HepG2 (cell line): ENCODE measurements at places on chromosomes 2 and 18. TPM values are rescaled to one million over a fixed set of nuclear protein-coding genes. Genes with fewer than 3 reads are reported as not detected.

FBXO48 gene
- total RNA-seq = 0.42 and 0.59 TPM in 2 replicates

ILKAP gene
- 28.8 and 33.1 TPM in 2 replicates for total RNA-seq

CNGA3 gene
- not detected in 2 replicates for total RNA-seq

MYO7B gene
- not detected in 2 replicates for total RNA-seq

PLB1 gene
- 0.17 and 0.20 TPM in 2 replicates for total RNA-seq

ADAM23 gene
- 0.04 TPM in 1 of 2 replicates, not detected in the other for total RNA-seq

NAT8 gene
- total RNA-seq = 1.8 and 1.9 TPM in 2 replicates

SF3B6 gene
- total RNA-seq = 182 and 254 TPM in 2 replicates

SMAD2 gene
- total RNA-seq = 96.2 and 132 TPM in 2 replicates

IL36G gene
- not detected in 2 replicates for total RNA-seq

BMP10 gene
- total RNA-seq = not detected in 2 replicates

GRCh38 chr2:218331745-218332144 lies 24.9 kb upstream of the CATIP start:
- DNase-seq = no peak
- H3K36me3 ChIP-seq = 0 out of 2 replicates have a peak, but pooled peaks cover 1% of the 10 kb centered on the region
- H3K27ac ChIP-seq = no peak overlapping the region
- no peaks in the 10 kb centered on the region for H3K27me3 ChIP-seq
- H3K4me3 ChIP-seq = no peak overlapping the region

GRCh38 chr2:231709981-231710798 lies 1.9 kb downstream of the PTMA start:
- H3K27me3 ChIP-seq = no peaks in the 10 kb centered on the region
- H3K4me1 ChIP-seq = peaks cover 53% of the 10 kb centered on the region
- peak; percentile 78 for DNase-seq
- peak overlapping the region; percentile 93 for H3K4me3 ChIP-seq

- H3K27ac ChIP-seq = no peak within 1 kb of the TSS
- DNase-seq = peak; percentile 45
- H3K4me1 ChIP-seq = peaks cover 38% of the 10 kb centered on the region
These were observed at the start of gene ANTXR1 for GRCh38 chr2:69013142-69013839. ANTXR1 (plus strand) TSS chr2:69013179; CDS start chr2:69013500, 321 bp downstream.

GRCh38 chr2:226137201-226137811 lies 662.3 kb downstream of the IRS1 start:
- peaks cover 57% of the 10 kb centered on the region for H3K4me1 ChIP-seq
- peak overlapping the region; percentile 12 for H3K27ac ChIP-seq
- H3K4me3 ChIP-seq = no peak overlapping the region
- H3K27me3 ChIP-seq = no peaks in the 10 kb centered on the region

DNA sequence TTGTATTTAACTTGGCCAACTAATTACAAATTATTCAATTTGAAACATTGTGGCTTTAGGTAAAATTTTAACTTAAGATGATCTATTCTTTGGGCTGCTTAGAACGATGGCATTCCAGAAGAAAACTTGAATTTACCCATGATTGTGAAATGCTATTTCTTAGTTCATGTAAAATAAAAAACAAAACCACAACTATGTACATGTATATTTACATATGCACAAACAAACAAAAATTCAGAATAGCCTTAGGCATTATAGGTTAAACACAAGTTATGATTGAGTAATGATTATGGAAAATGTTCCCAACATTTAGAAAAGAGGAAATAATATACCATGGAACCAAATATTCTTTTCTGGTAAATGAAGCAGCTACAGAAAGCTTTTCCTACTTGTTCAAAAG lies 3.5 kb upstream of the SMCHD1 start:
- no peak overlapping the region for H3K4me3 ChIP-seq
- H3K4me1 ChIP-seq = peaks cover 12% of the 10 kb centered on the region
- no peak for DNase-seq
- H3K27ac ChIP-seq = no peak overlapping the region

DNA sequence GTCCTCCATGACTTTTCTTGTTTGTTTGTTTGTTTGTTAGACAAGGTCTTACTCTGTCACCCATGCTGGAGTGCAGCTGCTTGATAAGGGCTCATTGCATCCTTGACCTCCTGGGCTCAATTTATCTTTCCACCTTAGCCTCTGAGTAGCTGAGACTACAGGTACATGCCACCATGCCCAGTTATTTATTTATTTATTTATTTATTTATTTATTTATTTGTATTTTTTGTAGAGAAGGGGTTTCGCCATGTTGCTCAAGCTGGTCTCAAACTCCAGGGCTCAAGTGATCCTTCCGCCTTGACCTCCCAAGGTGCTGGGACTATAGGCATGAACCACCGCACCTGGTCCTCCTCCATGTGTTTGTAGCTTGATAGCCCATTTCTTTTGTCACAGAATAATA lies 37.9 kb downstream of the NBEAL1 start:
- H3K4me3 ChIP-seq = no peak overlapping the region
- no peaks in the 10 kb centered on the region for H3K4me1 ChIP-seq
- no peaks in the 10 kb centered on the region for H3K27me3 ChIP-seq

GRCh38 chr2:232592772-232593395 lies 40.5 kb upstream of the EFHD1 start:
- DNase-seq = peak; percentile 29
- H3K27ac ChIP-seq = no peak overlapping the region
- H3K27me3 ChIP-seq = no peaks in the 10 kb centered on the region; the same call in 1 of the 2 replicates
- no peak overlapping the region for H3K4me3 ChIP-seq

GRCh38 chr2:201344663-201345366 lies 12.3 kb downstream of the FLACC1 start:
- H3K27ac ChIP-seq = no peak overlapping the region
- H3K4me3 ChIP-seq = no peak overlapping the region
- peak; percentile 59 for DNase-seq
- H3K36me3 ChIP-seq = no peaks in the 10 kb centered on the region
- H3K4me1 ChIP-seq = peaks cover 7% of the 10 kb centered on the region; the same call in 1 of the 2 replicates

- no peak for DNase-seq
- H3K27ac ChIP-seq = no peak overlapping the region
- H3K36me3 ChIP-seq = no peaks in the 10 kb centered on the region
- H3K4me1 ChIP-seq = peaks cover 24% of the 10 kb centered on the region
- no peak overlapping the region for H3K4me3 ChIP-seq
- no peaks in the 10 kb centered on the region for H3K27me3 ChIP-seq
These were observed 83.5 kb downstream of the MYO5B start for GRCh38 chr18:50111398-50111797.

DNA sequence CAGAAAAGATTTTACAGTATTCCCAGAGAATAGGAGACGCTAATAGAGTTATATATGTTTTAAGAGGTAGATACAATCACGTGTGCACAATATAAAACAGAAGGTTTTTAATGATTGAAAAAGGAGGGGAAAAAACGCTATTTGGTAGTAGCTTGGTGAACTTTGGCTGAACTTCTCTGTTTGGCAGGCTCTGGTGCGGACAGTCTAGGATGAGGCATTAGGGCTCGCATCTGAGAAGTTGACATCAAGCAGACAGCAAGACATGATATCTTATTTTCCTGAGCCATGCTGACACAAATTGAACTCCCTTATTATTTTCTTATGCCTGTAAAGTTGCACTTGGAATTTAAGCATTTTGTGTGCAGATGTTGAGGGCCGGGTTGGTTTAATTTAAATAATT lies 176.6 kb downstream of the EN1 start:
- H3K4me1 ChIP-seq = no peaks in the 10 kb centered on the region
- H3K27me3 ChIP-seq = no peaks in the 10 kb centered on the region
- no peak for DNase-seq
- no peak overlapping the region for H3K4me3 ChIP-seq
- no peak overlapping the region for H3K27ac ChIP-seq
- no peaks in the 10 kb centered on the region for H3K36me3 ChIP-seq

- H3K27ac ChIP-seq = no peak overlapping the region
- H3K27me3 ChIP-seq = no peaks in the 10 kb centered on the region
- H3K36me3 ChIP-seq = peaks cover 19% of the 10 kb centered on the region
- no peak for DNase-seq
- no peaks in the 10 kb centered on the region for H3K4me1 ChIP-seq
These were observed 105.1 kb upstream of the TTC27 start for GRCh38 chr2:32522770-32523169.

- no peak for DNase-seq
- H3K4me3 ChIP-seq = no peak overlapping the region
- H3K27me3 ChIP-seq = peaks cover 70% of the 10 kb centered on the region
These were observed 1.2 kb downstream of the KCNG2 start for GRCh38 chr18:79798999-79799370.

DNA sequence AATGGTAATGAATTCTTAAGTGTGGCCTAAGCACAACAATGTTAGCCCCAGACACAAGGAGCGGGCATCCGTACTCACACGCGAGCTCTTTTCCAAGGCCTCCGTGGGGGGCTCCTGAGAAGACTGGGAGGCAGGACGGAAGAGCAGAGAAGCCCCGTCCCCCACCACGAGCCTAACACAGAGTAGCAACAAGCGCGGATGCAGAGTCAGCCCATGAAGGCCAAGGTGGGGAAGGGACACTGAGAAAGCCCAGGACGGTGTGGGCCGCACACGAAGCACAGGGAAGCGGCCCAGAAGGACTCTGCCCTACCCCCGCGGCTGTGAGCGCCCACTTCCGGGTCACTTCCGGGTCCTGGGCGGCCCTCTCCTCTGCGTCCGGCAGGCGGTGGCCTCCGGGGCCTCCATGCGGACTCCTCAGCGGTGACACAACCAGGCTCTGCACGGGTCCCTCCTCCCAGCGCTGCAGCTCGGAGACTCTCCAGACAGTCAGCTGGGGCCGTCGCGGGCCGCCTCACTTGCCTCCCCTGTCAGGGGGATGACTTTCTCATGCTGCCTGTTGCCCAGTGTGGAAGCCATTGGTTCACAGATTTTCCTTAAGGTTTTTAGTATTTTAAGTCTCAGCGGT lies 151.5 kb downstream of the MTCL1 start:
- H3K36me3 ChIP-seq = no peaks in the 10 kb centered on the region
- no peak for DNase-seq
- H3K4me1 ChIP-seq = no peaks in the 10 kb centered on the region
- no peak overlapping the region for H3K27ac ChIP-seq

DNA sequence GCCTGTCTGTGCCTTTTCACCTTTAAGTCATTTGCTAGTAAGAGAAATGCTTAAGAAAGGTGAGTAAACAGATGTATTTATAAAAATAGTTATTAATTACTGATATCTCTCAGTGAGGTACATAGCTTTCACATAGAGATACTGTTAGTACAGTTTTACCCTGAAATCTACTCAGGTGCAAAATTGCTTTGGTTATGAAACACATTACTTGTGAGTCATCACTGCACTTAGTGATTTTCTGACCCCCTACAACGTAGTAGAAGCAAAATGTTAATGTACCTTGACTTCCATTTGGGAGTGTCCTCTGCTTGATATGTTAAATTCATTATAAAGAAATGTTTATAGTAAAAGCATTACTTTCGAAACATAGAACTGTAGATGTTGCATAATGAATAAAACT lies 6.5 kb downstream of the GLS start:
- H3K4me3 ChIP-seq = no peak overlapping the region
- no peaks in the 10 kb centered on the region for H3K27me3 ChIP-seq
- H3K4me1 ChIP-seq = peaks cover 82% of the 10 kb centered on the region
- H3K36me3 ChIP-seq = peaks cover 2% of the 10 kb centered on the region; the same call in 1 of the 2 replicates
- H3K27ac ChIP-seq = no peak overlapping the region

DNA sequence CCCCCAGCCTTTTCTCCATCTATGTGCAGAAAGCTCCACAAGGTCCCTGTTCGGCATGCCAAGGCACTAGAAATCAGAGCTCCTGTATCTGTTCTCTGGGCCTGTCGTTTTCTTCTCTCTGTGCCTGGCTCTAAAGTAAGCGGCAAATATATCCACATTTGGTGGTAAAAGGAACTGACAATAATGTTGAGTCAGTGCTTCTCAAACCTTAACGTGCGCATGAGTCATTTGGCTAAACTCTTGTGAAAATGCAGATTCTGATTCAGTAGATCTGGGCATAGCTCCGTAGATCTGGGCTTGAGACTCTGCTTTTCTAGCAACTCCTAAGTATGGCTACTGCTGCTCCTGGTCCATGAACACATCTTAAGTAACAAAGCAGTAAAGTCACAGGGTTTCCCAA lies 16.5 kb upstream of the ACSL3 start:
- H3K4me1 ChIP-seq = peaks cover 40% of the 10 kb centered on the region
- H3K27me3 ChIP-seq = no peaks in the 10 kb centered on the region
- H3K27ac ChIP-seq = no peak overlapping the region
- H3K36me3 ChIP-seq = no peaks in the 10 kb centered on the region
- no peak overlapping the region for H3K4me3 ChIP-seq
- DNase-seq = no peak

DNA sequence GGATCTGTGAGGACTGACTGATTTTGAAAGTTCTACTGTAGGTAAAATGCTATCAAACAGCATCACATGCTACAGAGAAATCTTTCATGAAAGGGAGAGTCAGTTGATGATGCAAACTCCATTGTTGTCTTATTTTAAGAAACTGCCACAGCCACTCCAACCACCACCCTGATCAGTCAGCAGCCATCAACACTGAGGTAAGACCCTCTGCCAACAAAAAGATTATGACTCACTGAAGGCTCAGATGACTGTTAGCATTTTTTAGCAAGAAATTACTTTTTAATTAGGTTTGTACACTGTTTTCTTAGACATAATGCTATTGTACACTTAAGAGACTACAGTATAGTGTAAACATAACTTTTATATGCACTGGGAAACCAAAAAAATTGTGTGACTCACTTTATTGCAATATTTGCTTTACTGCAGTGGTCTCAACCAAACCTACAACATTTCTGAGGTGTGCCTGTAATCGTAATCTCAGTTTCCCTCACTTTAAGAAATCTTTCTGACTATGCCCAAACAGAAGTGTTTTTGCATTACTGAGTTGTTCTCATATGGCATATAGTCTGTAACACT lies 42.8 kb downstream of the METTL8 start:
- no peak for DNase-seq
- no peak overlapping the region for H3K27ac ChIP-seq
- H3K4me1 ChIP-seq = peaks cover 6% of the 10 kb centered on the region
- peaks cover 16% of the 10 kb centered on the region; the same call in 2 of the 3 replicates for H3K36me3 ChIP-seq

- no peaks in the 10 kb centered on the region for H3K4me1 ChIP-seq
- H3K4me3 ChIP-seq = no peak overlapping the region
- no peak overlapping the region for H3K27ac ChIP-seq
- no peaks in the 10 kb centered on the region for H3K27me3 ChIP-seq
- no peak for DNase-seq
These were observed 115.2 kb upstream of the TFCP2L1 start for GRCh38 chr2:121400201-121400600.

DNA sequence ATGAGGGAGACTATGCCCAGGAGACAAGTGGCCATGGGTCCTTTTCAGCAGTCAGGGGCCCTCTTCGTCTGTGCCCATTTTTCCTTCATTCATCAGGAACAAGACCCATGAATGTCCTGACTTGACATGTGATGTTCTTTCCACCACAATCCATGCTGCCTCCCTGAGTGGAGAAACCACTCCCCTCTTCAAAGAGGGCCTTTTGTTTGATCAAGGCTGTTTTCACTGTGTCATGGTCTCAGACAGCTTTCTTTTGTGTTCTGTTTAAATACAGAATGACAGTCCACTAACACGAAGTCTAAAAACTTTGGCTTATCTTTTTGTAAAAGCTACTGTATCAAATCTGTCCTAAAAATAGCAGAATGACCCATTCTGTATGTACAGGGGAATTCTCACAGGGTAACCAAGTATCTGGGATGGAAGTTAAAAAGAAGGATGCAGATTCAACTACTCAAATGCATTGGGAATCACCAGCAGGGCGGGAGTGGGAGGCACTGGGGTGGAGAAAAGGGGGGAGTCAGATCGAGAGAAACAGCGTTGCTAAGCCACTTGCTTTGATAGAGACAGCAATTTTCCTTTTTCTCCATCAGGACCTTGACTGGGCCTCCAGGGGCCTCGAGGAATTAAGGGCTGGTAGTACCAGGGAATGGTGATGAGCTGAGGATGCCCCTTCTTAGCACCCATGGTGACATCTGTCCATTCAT lies 13.9 kb downstream of the LRP2 start:
- H3K27ac ChIP-seq = no peak overlapping the region
- H3K4me3 ChIP-seq = no peak overlapping the region
- no peaks in the 10 kb centered on the region for H3K36me3 ChIP-seq
- no peaks in the 10 kb centered on the region; the same call in 1 of the 2 replicates for H3K27me3 ChIP-seq
